ENCODE measurements at places on chromosomes 6 and 20.

- peak; percentile 61 for DNase-seq
Measured at GRCh38 chr6:1285956-1286355, 25.9 kb upstream of the FOXQ1 start.

- no peak for DNase-seq
Measured at GRCh38 chr6:37074053-37074827, 68.8 kb downstream of the FGD2 start.

DNA sequence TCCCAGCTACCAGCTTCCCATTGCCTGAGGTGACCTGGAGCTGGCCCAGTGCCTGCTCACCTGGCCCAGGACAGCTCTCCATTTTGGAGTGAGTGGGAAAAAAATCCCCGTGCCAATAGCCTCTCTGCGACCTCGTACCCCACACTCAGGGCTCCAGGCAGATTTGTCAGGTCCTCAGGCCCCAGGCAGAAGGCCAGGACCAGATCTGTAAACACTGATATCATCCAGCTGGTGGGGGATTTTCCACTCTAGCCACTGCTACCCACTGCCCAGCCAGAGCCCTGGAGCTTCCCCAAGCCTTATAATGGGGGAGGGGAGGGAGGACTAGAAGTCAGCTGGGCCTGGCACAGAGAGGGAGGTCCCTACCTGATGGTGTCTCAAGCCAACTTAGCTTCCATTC lies 1.3 kb upstream of the PGC start:
- no peak for DNase-seq

DNA sequence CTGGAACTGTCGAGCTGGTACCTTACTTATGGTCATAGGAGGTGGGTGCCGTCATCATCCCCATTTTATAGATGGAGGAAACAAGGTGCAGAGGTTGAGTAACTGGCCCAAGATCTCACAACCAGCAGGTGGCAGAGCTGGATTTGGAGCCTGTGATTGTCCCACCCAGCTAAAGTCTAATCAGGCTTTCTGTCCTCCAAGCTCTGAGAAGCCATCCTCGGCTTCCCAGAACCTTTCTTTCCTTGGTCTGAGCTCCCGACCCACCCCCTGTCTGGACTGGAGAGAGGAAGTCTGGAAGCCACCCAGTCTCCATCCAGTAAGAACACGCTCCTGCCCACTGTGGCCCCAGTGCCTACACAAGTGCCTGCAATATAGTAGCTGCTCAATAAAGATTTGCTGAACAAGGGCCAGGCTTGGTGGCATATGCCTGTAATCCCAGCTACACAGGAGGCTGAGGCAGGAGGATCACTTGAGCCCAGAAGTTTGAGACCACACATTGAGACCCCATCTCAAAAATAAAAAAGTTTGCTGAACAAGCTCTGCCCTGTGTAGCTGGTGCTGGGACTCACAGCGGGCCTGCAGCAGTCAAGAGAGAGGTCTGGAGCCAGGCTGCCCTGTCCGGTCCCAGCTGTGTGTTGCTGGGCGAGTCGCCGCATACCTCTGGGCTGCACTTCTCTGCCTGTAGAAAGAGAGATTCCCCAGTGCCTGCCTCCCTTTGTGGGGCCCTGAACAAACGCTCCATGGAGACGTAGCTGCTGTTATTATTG lies 32.5 kb upstream of the DLGAP4 start:
- peak; percentile 14 for DNase-seq

- DNase-seq: no peak
Measured at GRCh38 chr6:138250053-138250452, 31.8 kb upstream of the PBOV1 start.

DNA sequence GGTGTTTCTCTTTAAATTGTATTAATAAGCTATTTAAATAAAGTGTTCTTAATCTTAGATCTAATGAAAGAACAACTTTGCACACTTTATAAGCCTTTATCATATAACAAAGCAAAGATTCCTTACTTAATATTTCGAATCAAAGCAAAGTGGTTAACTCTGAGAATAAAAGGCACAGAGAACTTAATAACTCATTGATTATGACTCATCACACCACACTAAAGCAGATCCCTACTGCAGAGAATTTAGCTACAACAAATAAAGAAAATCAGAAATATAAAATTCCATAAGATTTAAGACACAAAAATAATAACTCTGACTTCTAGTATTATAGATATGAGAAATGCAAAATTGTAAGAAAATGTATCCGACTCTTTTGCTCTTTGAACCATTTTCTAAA lies 135.6 kb upstream of the RUNX2 start:
- no peak for DNase-seq

- DNase-seq: peak; percentile 58
Measured at GRCh38 chr6:42294759-42295158, 77.1 kb upstream of the MRPS10 start.

GRCh38 chr6:108942556-108943492 lies 94.6 kb downstream of the ARMC2 start:
- DNase-seq: no peak

DNA sequence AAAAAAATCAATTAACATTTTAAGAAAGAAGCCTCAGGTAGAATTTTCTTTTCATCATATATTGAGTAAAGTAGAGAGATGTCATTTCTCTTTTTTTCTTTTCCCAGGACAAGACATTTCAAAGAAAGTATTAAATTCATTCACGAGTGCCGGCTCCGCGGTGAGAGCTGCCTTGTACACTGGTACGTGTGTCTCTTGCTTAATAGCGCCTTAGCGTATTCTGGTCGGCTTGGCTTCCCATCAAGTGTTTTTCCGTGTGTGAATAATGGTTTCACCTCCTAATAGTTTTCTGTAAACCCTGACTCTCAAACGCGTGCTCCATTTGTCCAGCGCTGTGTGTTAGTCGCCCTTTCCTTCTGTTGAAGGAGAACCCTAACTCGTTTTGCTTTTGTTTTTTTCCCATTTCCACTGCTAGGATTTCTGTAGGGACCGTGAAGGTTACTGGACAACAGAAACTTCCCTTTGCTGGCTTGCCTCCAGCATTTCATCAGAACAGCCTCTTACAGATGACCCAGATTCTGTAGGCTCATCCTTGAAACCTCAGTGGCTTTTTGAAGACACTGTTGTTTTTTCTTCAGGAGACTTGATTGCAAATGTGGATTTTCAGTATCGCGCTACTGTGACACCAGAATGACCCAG lies 45.7 kb upstream of the IRF4 start:
- DNase-seq: no peak

DNA sequence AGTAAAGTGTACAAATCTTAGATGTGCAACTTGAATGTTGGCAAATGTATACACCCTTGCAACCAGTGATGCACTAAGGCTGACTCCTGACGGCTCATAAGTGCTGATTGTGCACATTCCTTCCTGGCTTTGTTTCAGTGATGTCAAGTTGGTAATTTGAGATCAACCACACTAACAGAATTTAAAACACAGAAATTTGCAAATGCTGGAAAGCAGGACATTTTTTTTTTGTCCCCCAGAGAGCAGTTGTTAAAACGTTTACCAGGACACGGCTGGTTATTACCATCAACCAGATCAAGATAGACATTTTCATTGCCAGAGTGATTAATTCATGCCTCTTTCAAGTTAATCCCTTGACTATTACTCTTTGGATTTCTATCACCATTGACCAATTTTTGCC lies 735.6 kb downstream of the RFPL4B start:
- DNase-seq: no peak

- no peak for DNase-seq
Measured at GRCh38 chr6:170523256-170524171, 29.6 kb downstream of the PSMB1 start.

- no peak for DNase-seq
Measured at GRCh38 chr6:24566020-24566767, 71.4 kb downstream of the ALDH5A1 start.

DNA sequence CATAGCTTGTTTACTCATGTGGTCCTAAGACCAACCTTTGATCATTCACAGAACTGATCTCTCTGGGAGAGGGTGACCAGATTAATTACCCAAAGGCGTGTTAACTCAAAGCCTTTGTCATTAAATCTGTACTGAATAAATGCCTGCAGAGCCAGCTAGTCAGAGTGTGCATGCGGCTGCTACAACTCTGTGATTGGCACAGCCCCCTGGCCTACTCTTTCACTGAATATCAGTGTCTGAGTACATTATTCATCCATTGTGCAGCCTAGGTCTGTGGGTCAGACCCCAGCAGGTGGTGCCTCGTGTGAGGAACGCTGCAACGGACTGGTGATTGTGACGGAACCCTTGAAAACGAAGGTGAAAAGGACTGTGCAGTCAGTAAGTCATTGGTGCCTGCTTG lies 663.6 kb downstream of the PHF3 start:
- no peak for DNase-seq

DNA sequence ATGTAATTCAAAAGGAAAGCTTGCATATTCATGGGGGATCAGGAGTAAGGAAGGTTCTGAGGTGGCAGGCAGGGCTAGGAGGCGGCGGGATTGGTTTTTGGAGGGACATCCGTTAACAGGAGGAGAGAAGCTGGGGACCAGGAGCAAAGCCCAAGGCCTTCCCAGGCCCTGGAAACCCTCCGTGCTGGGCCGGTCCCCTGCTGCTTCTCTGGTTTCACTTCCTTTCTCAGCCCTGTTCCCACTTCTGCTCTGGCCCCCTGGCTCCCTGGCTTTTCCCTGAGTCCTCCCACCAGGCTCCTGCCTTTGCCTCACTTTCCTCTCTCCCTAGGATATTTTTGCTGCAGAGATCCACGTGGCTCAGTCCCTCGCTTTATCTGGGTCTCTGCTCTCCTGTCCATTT lies 26.4 kb upstream of the SALL4 start:
- DNase-seq: no peak

GRCh38 chr6:44829836-44830235 lies 442.3 kb downstream of the CDC5L start:
- no peak for DNase-seq

DNA sequence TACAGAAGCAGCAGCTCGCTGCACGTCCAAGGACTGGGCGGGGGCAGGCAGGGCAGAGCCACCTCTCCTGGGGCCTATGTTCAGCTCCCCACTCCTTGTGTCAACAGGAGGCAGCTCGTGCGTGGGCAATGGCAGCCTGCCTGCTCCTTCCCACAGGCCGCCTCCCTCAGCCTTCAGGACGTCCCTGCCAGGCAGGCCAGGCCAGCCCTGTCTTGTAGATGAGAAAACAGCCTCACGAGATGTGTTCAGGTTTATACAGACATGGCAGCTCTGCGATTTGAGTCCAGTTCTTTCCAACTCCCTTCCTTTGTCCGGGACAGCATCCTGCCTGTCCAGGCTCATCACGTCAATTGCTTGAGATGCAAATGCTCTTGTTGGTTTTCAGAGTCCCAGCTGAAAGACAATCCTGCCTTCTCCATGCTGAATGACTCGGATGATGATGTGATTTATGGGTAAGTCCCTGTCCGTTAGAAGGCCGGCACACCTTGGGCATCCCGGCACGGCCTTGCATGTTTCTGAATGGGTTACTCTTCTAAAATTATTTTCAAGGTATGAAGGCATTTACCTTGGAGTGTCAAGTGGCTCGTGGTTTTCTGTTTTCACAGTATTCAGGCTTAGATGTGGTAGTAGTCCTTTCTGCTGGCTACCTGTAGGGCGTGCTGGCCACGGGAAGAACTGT lies 13.5 kb downstream of the DYNLT1 start:
- DNase-seq: no peak

DNA sequence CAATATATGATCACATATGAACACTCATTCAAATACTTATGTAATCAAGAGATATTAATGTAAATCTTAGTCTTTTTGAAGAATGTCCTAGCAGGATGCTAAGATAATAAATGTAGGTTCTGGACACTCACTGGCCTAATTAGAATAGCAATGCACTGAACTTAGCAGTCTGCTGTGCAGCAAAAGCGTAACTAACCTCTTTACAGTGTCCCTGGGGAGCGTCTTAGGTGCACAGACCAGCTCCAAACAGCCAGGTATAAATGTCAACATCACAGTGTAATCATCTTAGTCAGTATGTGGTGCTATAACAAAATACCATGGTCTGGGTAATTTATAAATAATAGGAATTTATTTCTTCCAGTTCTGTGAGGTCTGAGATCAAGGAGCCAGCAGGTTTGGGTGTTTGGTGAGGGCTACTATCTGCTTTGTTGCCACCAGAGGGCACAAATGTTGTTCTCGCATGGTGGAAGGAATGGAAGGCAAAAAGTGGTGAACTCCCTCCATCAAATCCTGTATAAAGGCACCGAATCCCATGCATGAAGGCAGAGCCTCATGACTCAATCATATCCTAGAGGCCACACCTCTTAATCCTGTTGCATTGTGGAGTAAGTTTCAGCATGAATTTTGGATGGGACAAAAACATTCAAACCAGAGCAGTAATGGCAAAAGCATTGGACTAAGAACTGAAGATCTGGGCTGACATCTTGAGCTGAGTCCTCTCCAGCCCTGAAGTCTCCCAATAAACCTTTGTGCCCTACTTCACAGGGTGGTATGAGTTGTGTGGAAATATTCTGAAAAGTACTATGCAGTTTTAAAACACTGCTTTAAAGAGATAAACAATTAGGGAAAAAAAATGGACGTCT lies 41.8 kb upstream of the FOXO3 start:
- DNase-seq: no peak

All from kidney capillary endothelial cell (primary cell).